ENCODE measurements at places on chromosomes 5 and 9.

DNA sequence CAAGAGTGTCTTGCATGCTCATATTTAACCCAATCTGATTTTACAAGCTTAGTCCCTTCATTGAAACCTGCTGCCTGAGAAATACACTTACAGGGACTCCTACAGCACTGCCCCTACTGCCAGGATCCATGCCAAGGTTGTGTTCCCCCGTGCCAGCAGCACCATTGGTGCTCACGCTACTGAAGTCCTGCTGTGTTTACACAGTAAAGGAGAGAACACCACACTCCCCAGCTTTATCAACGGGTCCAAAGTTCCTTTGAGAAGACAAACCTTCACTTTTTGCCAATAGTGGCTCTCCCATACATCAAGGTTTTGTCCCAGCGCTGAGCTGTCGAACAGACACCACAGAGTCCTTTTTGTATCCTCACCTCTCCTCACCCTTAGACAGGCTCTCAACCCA, 155.1 kb upstream of the WWC1 start:
- DNase-seq, result no peak

DNA sequence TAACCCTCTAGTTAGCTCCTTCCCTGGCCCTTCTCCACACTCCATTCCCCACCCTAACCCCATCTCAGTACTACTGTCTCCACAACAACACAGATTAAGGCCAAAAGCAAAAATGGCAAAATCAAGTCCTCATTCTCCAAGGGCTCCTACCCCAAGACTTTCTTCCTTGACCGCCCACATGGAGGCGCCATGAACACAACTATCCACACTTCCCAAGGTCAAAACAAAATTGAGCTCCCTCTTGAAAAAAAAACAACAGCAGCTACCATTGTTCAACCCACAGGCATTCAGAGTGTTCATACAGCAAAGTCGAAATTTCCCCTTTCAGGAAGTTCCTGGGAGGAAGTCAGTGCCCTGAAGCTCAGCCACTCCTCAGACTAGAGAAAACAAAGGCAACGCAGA, 54.4 kb downstream of the GNAQ start:
- DNase-seq, result no peak

DNA sequence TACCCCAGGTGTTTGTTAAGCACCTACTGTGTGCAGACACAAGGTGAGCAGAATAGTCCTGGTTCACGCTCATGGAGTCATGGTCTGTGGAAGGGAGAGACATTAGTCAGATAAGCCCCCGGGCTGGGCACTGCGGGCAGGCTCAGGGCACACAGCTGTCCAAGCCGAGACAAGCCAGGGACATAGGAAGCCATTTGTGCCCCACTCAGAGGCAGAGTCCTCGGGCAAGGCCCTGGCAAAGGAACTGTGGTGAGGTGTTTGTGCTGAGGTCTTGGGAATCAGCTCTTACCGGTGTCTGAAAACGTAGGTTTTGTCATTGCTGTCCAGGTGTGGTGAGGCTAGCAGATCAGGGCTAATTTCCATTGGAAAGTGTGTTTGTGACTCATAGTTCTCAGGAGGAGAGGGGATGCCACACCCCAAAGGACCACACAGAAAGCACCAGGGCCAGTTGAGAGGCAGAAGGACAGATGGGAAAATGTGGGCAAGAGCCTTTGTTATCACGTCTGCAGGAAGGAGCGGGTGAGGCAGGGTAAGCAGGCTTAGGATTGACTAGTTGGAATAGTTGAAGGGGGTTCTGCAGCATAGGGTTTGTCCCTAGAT, 46.1 kb upstream of the NEURL1B start:
- DNase-seq, result no peak

DNA sequence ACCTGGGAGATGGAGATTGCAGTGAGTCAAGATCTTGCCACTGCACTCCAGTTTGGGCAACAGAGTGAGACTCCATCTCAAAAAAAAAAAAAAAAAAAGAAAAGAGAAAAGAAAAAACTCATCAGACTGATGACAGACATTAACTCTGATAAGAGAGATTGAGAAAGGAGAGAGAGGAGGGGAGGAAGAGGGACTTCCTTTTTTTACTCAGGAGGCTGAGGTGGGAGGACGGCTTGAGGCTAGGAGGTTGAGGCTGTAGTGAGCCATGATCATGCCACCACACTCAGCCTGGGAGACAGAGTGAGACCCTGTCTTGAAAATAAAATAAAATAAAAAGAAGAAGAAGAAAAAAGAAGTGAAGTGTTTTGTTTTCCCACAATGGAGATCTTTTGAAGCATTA, 9.7 kb upstream of the MSMP start:
- no peak for DNase-seq

GRCh38 chr5:54769072-54769471, 216.3 kb downstream of the ESM1 start:
- no peak for DNase-seq
